ENCODE measurements at places on chromosomes 4 and X.

DNA sequence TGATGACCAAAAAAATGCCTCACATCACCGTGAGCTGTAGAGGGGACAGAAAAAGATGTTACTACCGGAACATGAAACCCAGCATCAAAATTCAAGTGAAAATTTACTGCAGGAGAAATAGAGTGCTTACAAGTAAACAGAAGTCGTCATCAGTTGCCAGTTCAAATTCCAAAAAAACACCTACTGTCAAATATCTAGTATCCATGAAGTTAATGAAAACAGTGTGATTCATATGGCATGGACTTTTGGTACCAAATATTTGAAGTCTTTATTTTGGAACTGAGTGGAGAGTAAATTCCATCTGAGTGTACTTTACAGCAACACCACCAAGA lies 388.9 kb upstream of the SPOCK3 start:
- DNase-seq = no peak

DNA sequence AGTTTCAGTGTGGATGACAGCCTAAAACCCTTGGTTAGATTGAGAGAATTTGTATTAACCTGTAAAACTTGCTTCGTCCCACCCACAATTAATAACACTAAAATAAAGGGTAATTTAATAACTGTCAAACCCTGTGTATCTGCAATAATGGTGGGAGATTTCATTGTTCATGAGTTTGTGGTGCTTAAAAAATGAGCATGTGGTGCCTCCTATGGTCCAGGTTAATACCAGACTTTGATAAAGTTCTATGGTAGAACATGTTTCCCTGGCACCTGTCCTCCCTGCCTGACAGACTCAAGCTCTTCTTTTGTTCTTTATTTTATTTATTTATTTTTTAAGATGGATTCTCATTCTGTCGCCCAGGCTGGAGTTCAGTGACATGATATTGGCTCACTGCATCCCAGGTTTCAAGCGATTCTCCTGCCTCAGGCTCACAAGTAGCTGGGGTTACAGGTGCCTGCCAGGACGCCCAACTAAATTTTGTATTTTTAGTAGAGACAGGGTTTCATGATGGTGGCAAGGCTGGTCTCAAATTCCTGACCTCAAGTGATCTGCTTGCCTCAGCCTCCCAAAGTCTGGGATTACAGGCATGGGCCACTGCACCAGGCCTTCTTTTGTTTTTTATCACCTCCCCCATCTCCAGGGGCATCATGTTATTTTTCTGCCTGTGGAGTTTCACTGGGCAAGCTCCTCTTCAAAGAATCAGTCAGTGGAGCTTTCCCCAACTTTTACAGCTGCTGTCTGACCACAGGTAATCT lies 289.2 kb downstream of the NR3C2 start:
- DNase-seq = no peak

DNA sequence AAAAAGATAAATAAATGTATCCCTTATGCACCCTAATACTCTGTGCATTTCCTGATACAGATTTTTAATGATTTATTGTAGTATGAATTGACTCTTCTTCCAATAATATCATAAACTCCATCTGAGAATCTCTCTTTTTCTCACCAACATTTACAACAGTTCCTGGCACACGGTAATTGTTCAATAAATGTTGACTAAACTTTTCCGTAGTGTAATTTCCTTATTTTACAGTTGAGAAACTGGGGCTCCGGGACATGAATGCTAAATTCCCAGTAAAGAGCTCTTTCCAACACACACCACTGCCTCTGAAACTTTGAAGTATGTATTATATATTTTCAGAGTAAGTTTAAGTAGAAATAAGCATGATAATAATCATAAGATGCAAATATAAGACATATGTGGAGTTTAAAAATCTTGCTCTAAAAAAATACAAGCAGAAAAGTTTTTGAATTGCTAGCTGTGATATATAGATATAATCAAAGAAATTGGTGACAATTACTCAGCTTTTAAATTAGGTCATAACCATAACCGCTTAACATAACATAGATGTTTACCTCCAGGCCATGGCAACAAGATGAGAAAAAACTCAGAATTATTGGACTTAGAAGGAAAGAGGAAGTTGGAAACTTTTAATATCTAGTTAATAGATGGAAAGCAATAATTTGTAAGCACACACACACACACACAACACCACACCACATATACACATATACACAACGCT lies 28.2 kb upstream of the ANTXR2 start:
- no peak for DNase-seq

DNA sequence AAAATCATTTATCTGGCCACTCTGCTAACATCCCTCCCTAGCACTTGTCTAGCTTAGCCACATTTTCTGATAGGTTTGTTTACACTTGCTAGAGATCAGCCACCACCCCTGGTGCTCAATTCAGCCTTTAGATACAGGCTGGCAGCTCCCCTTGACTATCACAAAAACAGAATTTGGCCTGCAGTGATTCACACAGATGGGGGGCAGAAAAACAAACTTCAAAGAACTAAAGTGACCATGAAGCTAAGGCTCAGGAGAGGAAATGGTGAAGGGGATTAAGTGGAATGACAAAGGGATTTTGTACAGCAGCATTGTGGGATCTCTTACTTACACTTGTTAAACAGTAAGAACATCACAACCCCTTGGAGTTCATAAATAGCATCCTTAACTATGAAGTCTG lies 1718.0 kb upstream of the PCDH7 start:
- DNase-seq = no peak

- DNase-seq = no peak
Measured at GRCh38 chrX:82134378-82134777, 932.5 kb downstream of the SH3BGRL start.

GRCh38 chr4:171334549-171334948 lies 478.7 kb upstream of the GALNTL6 start:
- DNase-seq = no peak

GRCh38 chrX:17860811-17861488 lies at the start of gene RAI2:
Gene RAI2 (minus strand): TSS chrX:17861298. CDS start chrX:17802010, 59,288 bp downstream.
- DNase-seq = no peak

GRCh38 chrX:34300871-34301270 lies 168.8 kb upstream of the FAM47A start:
- DNase-seq = peak; percentile 53

DNA sequence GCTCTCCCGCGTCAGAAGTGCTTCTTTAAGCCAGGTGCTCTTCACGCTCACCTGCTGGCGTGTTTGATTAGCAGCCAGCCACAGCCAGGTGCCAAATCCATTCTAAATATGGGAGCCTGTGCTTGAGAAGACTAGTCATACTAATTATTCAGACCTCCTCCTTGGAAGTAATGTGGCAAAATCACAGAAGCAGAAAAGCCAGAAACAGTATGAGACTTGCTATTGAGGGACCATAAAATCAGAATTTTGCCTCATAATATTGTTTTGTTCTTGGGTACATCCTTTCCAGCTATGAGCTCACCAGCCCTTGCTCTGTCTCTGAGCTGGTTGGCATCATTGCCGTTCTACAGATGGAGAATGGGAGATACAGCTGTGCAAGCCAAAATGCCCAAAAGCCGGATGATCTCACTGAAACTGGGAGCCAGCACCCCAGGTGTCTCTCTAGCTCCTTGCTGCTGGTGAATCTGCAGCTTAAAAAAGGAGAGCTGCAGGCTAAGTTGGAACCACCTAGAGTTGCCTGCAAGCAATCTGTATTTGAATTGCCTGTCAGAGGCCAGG lies 205.4 kb downstream of the SHROOM3 start:
- no peak for DNase-seq

DNA sequence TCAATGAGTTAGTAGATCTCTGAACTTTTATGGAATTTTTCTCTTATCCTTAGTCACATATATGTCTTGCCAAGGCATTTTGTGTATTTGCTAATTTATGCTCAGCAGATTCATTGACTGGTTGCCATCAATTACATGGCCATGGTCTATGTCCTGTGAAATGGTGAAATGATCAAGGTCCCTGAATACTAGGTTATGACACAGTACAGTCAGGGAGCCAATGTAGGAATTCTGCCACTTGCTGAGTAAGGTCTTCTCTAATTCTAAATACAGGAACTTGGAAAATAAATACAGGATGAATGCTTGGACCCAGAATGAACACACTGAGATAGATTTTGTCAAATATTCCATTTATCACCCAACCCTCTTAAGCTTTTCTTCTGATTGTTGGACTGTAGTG lies 35.2 kb downstream of the ALPK1 start:
- DNase-seq = no peak

GRCh38 chrX:3592184-3592583 lies 121.3 kb downstream of the PRKX start:
- no peak for DNase-seq

- DNase-seq = no peak
Measured at GRCh38 chrX:12497832-12498591, 293.2 kb upstream of the PRPS2 start.

DNA sequence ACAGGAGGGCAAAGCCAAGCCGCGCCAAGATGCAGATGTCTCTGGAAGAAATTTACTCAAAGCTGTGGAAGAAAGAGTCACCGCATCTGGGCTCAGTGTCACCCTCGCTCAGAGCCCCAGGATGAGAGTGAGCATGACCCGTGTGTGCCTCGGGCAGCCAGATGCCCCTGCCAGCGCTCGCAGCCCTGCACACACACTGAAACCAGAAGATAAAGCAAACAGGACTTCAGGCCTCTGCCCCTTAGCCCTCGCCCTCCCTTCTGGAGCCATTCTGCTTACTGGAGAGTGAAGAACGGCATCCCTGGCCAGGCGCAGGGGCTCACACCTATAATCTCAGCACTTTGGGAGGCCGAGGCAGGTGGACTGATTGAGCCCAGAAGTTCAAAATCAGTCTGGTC lies 103.0 kb downstream of the IRF2 start:
- no peak for DNase-seq

DNA sequence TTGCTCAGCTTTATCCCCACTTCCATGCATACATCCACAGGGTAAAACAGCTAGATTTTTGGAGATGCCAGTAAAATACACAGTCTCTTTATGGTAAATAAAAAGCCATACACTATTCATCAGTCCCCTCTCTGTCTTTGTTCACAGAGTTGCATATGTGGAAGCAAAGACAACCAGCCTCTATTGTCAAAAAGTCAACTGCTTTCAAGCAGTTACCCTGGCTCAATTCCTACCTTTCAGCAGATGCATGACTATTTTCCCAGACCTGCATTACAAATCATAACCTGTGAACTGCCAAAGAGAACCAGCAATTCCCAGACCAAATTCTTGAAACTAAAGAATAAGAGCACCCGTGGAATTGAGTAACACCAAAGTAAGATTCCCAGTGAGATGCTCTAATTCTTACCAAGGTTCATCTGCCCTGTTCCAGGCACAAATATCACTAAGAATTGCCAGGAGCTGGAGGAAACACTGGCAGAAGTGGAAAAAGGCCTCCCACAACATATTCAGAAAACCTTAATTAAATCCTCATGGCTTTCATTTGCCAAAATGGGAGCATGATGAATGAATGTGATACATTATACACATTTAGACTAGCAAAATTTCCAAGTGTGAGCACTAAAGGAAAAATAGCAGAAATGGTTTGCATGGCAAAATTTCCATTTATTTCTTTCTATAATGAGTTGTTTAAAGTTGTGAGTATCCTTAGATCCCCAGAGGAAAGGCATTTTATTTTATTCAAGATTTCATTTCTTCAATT lies 391.2 kb upstream of the ADGRL3 start:
- DNase-seq = no peak

- peak; percentile 62 for DNase-seq
Measured at GRCh38 chr4:69830560-69831269, 29.2 kb downstream of the SULT1E1 start.

DNA sequence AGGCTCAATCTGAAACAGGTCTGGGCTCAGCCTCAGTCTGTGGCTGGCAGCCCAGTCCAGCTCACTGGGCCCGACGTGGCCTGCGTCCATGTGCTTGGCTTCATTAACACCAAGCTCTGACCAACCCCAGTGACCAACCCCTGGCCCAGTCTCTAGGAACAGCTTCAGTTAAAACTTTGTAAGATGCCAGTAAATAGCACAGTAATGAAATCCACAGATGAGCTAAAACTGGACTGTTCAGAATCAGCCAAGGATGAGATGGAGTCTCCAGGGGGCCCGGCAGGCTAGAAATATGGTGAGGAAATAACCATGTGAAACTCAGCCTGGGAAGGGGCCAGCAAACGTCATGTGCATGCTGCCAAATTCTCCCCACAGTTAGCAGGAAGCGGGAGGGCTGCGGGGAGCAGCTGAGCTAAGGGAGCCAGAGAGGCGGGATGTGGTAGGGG lies 37.1 kb upstream of the XPNPEP2 start:
- DNase-seq = peak; percentile 6

- peak; percentile 34 for DNase-seq
Measured at GRCh38 chr4:111066887-111067286, 444.0 kb upstream of the PITX2 start.

DNA sequence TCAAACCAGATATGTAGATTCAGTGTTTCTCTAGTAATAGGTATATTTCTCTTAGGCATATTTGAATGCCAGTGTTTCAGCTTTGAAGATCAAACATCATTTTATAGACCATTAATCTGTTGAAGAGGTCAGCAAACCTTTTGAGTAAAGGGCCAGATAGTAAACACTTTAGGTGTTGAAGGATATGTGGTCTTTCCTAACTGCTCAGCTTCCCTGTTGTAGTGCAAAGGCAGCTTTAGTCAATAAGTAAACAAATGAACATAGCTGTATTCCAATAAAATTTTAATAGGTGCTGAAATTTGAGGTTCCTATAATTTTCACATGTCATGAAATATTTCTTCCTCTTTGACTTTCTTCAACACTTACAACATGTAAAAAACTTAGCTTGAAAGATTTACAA lies 201.6 kb downstream of the ADGRL3 start:
- no peak for DNase-seq

- peak; percentile 35 for DNase-seq
Measured at GRCh38 chr4:182449186-182449929, 206.2 kb downstream of the TENM3 start.

DNA sequence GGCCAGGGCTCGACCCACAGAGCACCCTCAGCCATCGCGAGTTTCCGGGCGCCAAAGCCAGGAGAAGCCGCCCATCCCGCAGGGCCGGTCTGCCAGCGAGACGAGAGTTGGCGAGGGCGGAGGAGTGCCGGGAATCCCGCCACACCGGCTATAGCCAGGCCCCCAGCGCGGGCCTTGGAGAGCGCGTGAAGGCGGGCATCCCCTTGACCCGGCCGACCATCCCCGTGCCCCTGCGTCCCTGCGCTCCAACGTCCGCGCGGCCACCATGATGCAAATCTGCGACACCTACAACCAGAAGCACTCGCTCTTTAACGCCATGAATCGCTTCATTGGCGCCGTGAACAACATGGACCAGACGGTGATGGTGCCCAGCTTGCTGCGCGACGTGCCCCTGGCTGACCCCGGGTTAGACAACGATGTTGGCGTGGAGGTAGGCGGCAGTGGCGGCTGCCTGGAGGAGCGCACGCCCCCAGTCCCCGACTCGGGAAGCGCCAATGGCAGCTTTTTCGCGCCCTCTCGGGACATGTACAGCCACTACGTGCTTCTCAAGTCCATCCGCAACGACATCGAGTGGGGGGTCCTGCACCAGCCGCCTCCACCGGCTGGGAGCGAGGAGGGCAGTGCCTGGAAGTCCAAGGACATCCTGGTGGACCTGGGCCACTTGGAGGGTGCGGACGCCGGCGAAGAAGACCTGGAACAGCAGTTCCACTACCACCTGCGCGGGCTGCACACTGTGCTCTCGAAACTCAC lies 3.6 kb downstream of the MID1IP1 start:
- DNase-seq = no peak

GRCh38 chrX:21400408-21401121 lies 26.3 kb downstream of the CNKSR2 start:
- DNase-seq = no peak
